Anterior cingulate cortex (tissue), 58 donors: ENCODE measurements at places on chromosomes 4 and X.

DNA sequence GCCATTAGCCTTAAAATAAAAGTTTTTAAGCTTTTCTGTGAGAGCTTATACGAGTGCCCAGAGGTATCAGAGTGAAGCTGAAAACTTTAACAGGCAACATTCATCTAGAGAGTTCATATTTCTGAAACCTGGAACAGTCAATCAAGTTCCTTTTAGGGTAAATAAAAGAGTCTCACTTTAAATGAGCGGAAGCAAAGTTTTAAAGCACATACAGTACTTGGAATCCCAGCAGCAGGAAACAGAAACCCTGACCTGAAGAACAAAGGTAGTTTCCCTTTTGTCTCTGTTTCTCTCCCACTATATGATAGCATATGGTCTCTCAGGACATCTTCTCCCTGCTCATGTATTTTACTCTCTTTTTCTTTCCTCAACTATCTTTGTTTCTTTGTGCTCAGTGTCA is 153.0 kb downstream of the ASB9 start:
- DNase-seq, result no peak

DNA sequence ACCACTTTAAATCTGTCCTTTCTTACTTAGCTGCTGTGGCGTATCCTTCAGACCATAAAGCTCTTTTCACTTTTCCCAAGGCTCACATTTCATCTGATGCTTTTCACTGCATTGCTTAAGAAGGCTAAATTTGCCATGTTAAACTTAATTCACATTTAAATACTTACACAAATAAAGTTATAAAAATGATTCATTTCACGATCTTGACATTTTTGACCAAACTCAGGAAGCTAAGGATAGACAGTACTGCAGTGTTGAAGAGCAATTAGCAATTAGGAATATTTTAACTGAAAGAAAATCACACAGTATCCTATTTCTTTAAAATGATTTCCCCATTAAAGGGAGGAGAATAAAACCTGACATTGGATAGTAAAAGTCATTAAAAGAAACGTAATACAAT is 1038.6 kb downstream of the STPG2 start:
- DNase-seq, result no peak

DNA sequence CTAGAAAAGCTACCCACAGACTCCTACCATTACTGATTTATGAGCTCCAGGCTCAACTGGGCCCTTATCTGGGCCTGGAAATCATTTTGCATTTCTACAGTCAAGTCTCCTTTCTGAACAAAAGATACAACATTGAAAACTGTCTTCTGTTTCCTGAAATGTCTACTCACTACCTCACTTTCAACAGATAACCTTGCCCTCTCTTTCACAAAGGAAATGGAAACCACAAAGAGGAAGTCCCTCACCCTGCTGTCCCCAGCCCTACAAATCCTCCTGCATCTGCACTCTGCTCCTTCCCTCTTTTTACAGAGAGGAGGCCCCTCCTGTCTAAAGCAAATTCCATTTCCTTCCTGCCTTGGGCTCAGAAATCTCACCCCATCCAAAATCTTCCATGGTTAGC is 24.8 kb upstream of the CYBB start:
- no peak for DNase-seq

DNA sequence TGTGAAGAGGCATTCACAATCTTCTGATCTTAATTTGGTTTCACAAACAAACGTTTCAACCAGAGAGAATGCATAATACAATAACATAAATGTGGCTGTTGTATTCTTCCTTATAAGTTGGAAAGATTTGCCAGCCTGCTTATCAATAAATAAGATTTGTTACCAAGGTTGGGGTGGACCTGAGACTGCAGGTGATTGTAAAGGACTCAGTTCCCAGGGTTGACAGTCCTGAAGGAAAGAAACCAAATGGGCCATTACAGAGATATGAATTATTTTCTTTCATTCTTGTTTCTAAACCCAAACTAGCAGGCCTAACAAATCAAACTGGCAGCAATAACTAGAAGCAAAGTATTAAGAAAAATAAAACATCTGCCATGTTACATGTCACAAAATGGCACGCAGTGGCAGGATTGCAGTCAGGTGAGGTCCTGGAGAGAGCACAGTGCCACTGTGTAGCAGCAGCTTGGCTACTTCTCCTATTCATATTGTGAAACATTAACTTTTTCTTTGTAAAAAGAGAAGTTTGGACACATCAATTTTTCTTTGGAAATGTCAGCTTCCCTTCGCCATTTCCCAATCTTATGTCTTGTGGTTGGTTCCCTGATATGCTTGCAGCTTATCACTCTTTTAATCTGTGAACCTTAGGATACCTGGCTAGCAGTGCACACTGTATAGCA is 133.8 kb upstream of the EMCN start:
- no peak for DNase-seq

GRCh38 chr4:6889736-6890324 is 19.8 kb upstream of the TBC1D14 start:
- no peak for DNase-seq
